NCI-H446 treated with DMSO at 0.1 percent for 48 hours (cell line): ENCODE measurements at places on chromosomes 11 and 22.

GRCh38 chr22:27317971-27318428 is 483.6 kb downstream of the MN1 start:
- no peak for DNase-seq

- DNase-seq = no peak
These were observed 1.3 kb downstream of the CST6 start for GRCh38 chr11:66012946-66013761.

DNA sequence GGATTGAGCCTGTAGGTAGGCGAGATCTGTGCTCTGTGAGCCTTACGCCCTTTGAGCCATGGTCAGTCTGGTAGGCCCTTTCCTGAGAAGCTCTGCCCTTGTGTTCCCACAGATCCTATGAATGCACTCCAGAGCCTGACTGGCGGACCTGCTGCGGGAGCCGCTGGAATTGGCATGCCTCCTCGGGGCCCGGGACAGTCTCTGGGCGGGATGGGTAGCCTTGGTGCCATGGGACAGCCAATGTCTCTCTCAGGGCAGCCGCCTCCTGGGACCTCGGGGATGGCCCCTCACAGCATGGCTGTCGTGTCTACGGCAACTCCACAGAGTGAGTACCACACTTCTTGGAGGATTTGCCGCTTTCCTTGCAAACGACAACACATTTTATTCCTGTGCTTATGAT is 47.4 kb downstream of the MED15 start:
- no peak for DNase-seq

DNA sequence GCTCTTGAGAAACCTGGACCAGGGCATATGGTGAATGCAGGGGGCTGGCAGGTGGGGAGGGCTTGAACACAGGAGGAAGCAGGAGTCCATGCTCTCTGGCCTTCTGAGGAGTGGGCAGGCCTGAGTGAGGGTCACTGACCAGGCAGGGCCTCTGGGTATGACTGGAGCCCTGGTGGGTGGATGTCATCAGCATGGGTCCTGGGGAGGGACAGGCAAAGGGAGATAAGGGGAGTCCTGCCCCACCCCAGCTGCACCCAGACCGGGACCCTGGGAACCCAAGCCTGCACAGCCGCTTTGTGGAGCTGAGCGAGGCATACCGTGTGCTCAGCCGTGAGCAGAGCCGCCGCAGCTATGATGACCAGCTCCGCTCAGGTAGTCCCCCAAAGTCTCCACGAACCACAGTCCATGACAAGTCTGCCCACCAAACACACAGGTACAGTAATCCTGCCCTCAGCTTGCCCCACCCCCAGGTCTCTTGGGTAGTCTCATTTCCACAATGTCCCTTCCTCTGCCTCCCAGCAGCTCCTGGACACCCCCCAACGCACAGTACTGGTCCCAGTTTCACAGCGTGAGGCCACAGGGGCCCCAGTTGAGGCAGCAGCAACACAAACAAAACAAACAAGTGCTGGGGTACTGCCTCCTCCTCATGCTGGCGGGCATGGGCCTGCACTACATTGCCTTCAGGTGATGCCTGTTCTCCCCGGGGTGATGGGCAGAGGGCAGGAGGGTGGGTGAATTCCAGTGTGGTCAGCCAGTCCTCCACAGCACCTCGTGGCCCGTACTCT is 2.0 kb upstream of the VEGFB start:
- no peak for DNase-seq

- DNase-seq = no peak
These were observed 91.3 kb downstream of the LRRC32 start for GRCh38 chr11:76579056-76579751.

- DNase-seq = peak; percentile 93
These were observed 133.1 kb downstream of the MICAL2 start for GRCh38 chr11:12243486-12243885.

GRCh38 chr11:109037856-109038780 is 373.2 kb downstream of the DDX10 start:
- peak; percentile 21 for DNase-seq

DNA sequence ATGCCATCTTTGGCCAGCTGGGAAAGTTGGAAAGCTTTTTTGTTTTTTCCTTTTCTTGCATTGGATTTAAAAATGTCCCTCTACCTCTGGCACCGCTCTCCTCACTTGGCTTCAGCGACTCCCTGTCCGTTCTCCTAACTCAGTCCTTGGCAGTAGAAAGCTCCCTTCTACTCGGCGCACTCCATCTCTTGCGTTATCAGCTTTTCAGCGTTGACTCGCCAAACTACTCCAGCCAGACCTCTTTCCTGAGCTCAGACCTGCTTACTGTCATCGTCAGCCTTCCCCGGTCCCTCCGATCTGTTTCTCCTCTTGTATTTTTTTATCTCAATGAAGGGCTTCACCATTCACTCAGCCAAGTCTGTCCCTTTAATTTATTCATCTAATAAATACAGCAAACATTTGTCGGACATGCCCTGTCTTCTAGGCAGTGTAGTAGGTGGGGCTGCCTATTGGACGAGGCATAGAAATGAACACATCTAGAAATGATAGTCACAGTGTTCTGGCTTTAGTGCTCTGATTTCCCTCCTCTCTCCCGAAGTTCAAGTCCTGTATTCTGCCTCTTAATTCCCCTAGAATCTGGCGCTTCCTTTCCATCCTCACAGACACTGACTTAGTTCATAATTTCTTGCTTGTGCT is 839 bp downstream of the CEP164 start:
- DNase-seq = no peak

DNA sequence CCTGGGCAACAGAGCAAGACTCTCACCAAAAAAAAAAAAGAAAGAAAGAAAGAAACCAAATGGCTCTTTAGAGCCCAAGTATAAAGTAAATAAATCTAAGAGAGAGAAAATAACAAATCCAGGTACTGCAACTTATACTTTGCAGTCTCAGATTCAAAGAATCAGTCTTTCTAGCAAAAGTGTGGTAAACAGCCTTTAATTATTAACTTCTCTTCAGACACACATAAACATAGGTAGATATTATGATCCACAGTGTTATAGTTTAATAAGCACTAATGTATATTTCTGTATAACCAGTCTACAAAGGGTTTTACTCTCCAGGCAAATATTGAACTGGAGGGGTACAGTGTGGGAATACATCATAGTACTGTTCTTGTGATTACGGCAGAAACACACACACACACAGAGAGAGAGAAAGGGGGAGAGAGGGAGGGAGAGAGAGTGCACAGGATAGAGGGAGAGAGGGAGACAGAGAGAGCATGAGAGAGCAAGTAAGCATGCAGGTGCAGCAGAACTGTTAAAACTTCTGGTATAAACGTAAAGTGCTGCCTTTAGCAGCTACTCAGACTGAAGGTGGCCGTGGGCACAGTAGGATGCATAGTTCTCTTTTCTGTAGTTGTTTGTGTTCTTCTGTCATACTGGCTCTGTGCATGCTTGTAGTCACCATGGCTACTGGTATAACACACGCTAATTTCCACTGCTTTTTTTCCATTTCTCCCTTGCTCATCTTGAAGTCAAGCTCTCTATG is 32.3 kb downstream of the MTMR2 start:
- DNase-seq = no peak

DNA sequence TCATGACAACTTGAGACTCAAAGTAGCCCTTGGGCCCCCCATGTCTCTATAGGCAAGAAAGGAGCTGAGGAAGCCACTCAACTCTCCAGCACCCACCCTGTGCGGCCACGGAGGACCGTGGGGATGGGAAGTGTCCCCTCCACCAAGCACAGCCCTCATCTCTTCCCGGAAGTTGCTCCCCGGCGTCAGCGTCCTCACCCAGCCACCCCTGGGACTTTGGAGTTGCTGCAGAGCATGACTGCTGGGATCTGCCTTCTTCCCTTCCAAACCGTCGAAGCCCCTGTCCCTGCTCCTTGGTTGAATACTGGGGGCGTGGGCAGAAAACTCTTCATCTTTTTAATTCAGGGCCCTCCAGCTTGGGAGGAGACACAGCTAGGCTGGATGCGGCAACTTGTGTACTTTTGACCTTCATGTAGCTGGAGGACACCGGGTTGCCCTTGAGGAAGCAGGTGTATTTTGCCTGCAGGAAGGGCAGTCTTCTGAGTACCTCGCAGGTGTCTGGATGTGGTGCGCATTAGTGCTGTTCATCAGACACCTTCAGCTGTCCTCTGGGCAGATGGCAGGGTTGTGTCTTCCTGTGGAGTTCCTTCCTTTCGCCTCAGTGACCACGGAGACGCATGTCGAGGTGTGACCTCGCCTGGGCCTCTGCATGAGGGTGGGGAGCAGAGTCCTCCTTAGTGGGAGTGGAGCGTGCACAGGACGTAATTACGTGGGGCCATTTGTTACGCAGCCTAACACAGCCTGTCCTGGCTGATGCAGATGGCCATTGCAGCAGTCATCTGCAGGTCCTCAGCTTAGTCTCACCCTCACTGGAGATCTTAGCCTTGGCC is 12.2 kb upstream of the IFITM3 start:
- no peak for DNase-seq

- DNase-seq = no peak
These were observed 2023.8 kb downstream of the LRRC4C start for GRCh38 chr11:39435641-39436040.

- no peak for DNase-seq
These were observed 14.9 kb upstream of the OR51S1 start for GRCh38 chr11:4863876-4864275.

- DNase-seq = no peak
These were observed 331.9 kb upstream of the NARS2 start for GRCh38 chr11:78906566-78906965.

DNA sequence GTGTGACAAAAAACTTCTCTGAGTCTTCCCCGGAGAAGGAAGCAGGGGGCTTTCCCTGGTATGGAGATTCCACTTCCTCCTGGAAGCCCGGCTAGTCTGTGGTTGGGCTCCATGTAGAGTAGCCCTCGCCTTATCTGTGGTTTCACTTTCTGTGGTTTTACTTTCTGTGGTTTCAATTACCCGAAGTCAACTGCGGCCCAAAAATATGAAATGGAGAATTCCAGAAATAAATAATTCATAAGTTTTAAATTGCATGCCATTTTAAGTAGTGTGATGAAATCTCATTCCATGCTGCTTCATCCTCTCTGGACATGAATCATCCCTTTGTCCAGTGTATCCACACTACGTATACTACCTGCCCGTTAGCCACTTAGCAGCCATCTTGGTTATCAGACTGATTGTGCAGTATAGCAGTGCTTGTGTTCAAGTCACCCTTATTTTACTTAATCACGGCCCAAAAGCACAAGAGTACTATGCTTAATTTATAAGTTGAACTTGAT is 275.0 kb upstream of the SESN3 start:
- DNase-seq = no peak

DNA sequence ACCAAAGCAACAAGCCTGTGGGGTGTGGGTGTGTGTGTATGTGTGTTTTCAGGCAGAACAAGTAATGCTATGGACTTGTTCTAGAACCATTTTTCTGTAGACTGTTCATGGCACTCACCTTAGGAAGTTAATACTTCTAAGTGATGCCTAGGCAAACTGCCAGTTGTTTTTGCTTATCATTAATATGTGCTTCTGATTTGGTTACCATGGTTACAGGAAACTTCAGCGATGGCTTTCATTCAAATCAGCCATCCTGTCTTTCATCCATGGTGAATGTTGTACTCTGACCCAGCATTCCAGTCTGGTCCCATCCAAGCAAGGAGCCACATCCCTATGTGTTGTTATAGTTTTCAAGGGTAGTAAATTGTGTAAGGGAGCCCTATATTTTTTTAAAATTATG is 49.8 kb upstream of the ARHGAP20 start:
- no peak for DNase-seq

GRCh38 chr11:35079611-35080010 is 59.4 kb upstream of the CD44 start:
- DNase-seq = no peak

GRCh38 chr11:12003336-12003735 is 5.1 kb downstream of the DKK3 start:
- DNase-seq = no peak

- no peak for DNase-seq
These were observed 592 bp upstream of the NLRX1 start for GRCh38 chr11:119167933-119168332.

GRCh38 chr11:121112498-121113455 is 11.7 kb downstream of the TECTA start:
- peak; percentile 57 for DNase-seq

GRCh38 chr11:1062075-1062820 is 12.4 kb upstream of the MUC2 start:
- no peak for DNase-seq

DNA sequence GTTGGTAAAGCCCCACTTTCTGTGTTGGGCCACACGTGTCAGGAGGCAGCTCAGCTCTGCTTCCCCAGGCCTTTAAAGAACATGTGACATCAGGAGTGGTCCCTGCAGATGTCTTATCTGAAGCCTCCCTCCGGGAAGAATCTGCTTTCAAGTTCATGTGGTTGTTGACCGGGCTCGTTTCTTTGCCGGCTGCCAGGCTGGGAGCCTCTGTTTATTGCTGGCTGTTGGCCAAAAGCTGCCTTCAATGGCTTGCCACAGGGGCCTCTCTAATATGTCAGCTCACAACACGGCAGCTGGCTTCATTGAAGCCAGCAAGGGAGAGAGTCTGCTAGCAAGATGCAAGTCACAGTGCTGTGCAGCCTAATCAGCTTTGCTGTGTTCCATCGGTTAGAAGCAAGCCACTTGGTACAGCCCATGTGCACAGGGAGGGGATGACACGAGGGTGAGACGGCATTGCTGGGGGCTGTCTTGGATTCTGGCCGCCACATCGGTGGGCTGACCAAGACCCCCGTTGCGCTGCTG is 14.6 kb downstream of the MRGPRF start:
- DNase-seq = peak; percentile 65

DNA sequence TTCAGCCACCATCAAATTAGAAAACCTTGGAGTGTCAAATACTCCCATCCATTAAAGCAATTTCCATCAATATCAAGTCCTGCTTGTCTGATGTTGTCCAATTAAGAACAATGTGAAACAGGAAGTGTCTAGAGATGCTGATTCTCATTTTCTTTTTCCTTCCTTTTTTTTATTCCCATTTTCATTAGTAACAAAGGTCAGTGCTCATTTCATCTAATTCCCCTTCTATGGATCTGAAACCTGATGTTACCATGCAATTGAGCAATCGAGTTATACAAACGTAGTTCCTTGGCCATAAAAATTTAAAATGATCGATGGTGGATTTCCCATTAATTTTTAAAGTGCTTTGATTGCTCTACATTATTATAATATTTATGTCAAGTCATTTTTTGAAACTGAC is 330.6 kb upstream of the ZC3H12C start:
- no peak for DNase-seq

GRCh38 chr11:122229078-122229477 is 113.1 kb upstream of the BLID start:
- DNase-seq = no peak

DNA sequence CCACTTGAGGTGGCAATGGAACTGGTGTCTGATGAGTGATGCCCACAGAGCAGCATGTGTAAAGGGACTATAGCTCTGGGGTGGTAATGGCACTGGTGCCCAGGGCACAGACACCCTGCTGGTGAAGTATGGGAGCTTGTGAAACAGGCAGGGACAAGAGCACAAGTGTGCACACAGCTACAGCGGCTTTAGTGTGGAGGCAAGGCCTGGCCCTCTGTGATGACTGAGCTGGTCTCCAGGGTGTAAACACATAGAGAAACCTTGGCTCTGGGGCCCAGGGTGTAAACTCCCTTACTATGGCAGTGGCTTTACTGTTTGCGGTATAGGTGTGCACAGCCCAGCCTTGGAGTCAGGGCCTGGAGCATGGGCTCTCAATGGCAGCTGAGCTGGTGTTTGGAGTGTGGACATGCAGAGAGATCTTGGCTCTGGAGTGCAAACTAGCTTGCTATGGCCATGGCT is 46.3 kb downstream of the BIRC2 start:
- no peak for DNase-seq

- DNase-seq = peak; percentile 50
These were observed 234.8 kb downstream of the CADM1 start for GRCh38 chr11:115269191-115269950.

GRCh38 chr22:48078825-48079224 is 1316.4 kb downstream of the TBC1D22A start:
- DNase-seq = no peak

GRCh38 chr11:73318501-73319011 is 10.5 kb downstream of the ARHGEF17 start:
- DNase-seq = peak; percentile 49
